ENCODE measurements at places on chromosomes 2 and 18. TPM values are rescaled to one million over a fixed set of nuclear protein-coding genes. Genes with fewer than 3 reads are reported as not detected.

DNA sequence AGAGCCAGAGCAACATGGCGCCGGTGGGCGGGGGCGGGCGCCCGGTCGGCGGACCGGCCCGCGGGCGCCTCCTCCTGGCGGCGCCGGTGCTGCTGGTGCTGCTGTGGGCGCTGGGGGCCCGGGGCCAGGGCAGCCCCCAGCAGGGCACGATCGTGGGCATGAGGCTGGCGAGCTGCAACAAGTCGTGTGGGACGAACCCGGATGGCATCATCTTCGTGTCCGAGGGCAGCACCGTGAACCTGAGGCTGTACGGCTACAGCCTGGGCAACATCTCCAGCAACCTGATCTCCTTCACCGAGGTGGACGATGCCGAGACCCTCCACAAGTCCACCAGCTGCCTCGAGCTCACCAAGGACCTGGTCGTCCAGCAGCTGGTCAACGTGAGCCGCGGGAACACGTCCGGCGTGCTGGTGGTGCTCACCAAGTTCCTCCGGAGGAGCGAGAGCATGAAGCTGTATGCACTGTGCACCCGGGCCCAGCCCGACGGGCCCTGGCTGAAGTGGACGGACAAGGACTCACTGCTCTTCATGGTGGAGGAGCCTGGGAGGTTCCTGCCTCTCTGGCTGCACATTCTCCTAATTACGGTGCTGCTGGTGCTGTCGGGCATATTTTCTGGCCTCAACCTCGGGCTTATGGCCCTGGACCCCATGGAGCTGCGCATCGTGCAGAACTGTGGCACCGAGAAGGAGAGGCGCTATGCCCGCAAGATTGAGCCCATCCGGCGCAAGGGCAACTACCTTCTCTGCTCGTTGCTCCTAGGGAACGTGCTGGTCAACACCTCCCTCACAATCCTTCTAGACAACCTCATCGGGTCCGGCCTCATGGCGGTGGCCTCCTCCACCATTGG, 507 bp downstream of the CNNM4 start:
- peak; percentile 77 for DNase-seq

RGPD4 gene
- 0.23 TPM for total RNA-seq

NBAS gene
- total RNA-seq, result 38.8 TPM

DNA sequence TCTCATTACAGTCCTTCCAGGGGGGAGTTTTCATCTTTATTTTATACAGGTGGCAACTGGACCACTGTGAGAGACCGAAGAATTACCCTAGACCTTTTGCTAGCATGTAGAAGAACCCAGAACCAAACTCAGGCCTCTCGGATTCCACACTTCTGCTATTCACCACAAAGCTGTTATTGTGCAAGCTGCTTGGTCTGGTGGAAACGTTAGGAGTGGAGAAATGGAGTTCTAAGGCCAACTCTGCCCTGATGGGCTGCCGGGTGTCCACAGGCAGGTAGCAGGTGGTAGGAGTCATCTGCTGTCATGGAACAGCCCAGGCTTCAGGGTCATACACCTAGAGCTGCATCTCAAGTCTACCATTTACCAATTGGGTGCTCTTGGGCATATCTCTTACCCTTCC, 218.8 kb downstream of the BCL11A start:
- DNase-seq, result no peak

GRCh38 chr2:167960089-167960747, 287.2 kb downstream of the STK39 start:
- DNase-seq, result no peak

DNA sequence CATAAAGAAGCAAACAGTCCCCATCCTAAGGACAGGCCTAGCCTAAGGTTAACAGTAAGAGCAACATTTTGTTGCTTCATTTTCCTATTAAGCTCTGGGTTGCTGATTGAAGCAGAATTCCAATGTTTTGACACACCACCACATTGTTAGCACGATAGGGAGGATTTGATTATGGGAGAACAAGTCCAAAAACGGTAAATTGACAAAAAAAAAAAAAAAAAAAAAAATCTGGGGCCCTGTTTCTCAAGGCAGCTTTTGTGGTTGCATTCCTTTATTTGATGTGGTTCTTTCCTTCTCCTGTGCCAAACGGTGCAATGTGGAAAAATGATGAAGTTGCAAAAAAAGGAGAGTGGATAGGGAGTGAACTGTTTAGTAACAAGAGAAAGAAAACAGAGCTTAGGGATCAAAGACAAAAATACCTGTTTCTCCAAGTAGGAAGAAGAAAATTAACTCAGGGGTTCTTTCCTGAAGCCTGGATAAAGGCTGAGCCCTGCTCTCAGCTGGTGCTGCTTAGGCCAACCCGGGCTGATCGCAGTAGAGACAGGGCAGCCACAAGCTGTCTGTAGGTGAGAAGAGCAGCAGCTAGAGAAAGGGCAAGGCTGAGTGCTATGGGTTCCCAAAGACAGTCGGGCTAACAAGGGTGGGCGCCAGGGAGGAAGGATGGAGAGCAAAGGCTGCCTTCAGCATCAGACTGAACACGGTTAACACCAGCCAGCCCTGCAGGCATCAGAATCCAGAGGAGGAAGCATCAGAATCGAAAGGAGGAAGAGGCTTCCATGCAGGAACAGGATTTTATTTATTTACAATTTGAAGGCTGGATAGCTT, 167.8 kb upstream of the FOSL2 start:
- DNase-seq, result no peak

DNA sequence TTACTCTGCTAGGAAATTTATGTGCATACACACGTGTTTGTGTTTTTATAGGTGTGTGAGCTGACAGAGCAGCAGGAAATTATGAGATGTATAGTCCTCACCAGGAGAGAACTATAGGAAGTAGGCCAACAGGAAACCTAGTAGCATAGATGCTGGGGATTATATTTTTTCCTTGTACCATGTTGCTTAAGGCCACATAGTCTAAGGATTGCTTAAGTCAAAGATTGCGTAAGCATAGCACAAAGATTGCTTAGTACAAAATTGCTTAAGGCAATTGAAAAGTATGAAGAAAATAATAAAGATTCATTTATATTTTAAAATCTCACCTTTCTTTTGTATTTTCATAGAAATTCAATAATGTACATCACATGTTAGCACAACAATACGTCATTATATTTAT, 18.7 kb upstream of the CCDC102B start:
- no peak for DNase-seq

REG3A gene
- not detected for total RNA-seq

COL4A4 gene
- total RNA-seq, result 36.1 TPM
